ENCODE measurements at places on chromosomes 1 and 21. TPM values are rescaled to one million over a fixed set of nuclear protein-coding genes. Genes with fewer than 3 reads are reported as not detected.

DNA sequence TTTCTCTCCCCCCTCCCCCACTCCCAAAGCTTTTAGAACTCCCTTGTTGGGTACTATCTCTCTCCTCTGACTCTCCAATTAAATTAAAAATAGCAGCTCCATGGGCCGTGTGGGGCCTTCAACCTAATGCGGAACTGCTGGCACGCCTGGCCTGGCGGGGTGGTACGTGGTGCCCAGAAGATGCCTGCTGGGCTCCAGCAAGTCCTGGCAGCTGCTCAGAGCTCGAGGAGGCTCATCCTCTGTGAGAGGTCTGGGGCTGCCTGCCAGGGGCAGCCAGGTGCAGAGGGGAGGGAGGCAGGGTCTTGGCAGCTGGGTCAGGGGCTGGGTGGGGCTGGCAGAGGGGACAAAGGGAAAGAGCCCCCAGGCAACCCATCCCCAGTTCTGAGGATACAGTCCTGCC is 74.4 kb downstream of the ACTL8 start:
- no peak for DNase-seq

DNA sequence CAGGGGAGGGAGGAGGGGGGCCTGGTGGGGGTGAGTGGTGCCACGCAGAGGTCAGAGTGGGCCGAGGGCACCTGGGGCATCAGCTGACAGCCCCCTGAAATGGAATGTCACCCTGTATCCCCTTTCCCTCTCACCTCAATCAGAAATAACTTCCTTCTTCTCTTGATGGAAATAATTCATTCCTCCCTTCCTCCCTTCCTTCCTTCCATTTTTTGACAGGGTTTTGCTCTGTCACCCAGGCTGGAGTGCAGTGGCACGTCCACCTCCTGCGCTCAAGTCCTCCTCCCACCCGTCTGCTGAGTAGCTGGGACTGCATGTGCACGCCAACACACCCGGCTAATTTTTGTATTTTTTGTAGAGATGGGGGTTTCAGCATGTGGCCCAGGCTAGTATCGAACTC is 48.4 kb upstream of the LRRC3 start:
- DNase-seq: no peak

Gene FAM229A
- total RNA-seq: 0.45 TPM

- DNase-seq: no peak
Measured at GRCh38 chr1:232925421-232926220, 24.8 kb upstream of the NTPCR start.
